CD4-positive, CD25-positive, alpha-beta regulatory T cell (primary cell): ENCODE measurements at places on chromosomes 1 and 21. TPM values are rescaled to one million over a fixed set of nuclear protein-coding genes. Genes with fewer than 3 reads are reported as not detected.

Gene TMPRSS15
- not detected for total RNA-seq

Gene CD5L
- total RNA-seq = not detected

Gene ICOSLG
- 22.6 TPM for total RNA-seq

Gene LAMB3
- total RNA-seq = 0.96 TPM

Gene C4BPA
- not detected for total RNA-seq

Gene LENEP
- not detected for total RNA-seq

Gene ROR1
- total RNA-seq = not detected
